ENCODE measurements at places on chromosomes 6 and 20.

DNA sequence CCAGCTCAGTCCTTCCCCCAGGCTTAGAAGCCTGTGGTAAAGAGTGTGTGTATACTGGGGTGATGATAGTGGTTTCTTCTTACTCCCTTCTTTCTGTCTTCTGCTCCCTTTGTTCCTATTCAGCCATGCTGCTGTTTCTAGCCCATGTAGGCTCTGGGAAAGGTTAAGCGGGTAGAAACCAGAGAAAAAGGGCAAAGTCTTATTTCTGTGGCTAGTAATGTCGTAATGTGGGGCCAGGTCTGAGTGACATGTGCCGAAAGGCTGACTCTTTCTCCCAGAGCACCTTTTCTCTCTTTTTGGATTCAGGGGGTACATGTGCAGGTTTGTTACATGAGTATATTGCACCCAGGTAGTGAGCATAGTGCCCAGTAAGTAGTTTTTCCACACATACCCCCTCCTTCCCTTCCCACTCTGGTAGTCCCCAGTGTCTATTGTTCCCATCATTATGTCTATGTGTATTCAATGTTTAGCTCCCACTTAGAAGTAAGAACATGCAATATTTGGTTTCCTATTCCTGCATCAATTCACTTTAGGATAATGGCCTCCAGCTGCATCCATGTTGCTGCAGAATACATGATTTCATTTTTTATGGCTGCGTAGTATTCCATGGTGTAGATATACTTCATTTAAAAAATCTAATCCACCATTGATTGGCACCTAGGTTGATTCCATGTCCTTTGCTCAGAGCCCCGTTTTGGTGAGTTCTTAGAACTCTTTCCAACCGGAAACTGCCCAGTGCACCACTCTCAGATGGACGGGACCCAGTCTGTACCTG, 74.3 kb downstream of the EFHC1 start:
- no peak for DNase-seq

DNA sequence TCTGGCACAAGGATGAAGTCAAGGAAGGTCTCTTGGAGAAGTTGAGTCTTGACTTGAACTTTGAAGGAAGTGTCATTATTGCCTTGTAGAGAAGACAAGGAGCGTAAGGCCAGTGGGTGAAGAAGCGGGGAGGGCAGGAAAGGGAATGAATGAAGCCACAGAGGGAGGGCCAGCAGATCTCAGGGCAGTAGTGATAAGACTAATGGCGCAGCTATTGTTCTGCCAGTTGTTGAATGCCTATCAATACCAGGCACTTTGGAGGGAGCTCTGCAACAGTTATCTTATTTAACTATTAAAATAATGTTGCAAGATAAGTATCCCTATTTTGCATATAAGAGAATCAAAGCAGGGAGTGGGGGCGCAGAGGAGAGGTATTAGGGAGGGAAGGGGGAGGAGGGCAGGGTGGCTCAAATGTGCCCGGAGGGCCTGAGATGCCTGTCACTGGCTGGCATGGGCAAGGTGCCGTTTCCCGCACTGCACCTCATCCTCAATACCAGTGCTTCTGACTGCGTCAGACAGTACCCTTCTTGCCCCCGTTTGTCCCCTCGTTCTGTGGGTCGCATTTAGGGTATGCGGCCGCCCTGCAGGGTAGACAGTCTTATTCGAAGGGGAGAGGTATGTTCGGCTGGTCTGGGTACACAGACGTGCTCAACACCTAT, 109.8 kb downstream of the ZDHHC14 start:
- DNase-seq = no peak

- no peak for DNase-seq
Measured at GRCh38 chr20:4261333-4262284, 246.3 kb upstream of the RNF24 start.

GRCh38 chr20:3729811-3730540, 2.5 kb upstream of the HSPA12B start:
- no peak for DNase-seq

GRCh38 chr20:19207541-19207940, 4.9 kb upstream of the SLC24A3 start:
- no peak for DNase-seq

All from CD14-positive monocyte (primary cell).